ENCODE measurements at places on chromosomes 4 and X.
A peak's percentile ranks its signal among the peaks of the same experiment; 100 is the strongest.

GRCh38 chrX:43595931-43596330, 60.2 kb upstream of the MAOA start:
- no peak for DNase-seq

DNA sequence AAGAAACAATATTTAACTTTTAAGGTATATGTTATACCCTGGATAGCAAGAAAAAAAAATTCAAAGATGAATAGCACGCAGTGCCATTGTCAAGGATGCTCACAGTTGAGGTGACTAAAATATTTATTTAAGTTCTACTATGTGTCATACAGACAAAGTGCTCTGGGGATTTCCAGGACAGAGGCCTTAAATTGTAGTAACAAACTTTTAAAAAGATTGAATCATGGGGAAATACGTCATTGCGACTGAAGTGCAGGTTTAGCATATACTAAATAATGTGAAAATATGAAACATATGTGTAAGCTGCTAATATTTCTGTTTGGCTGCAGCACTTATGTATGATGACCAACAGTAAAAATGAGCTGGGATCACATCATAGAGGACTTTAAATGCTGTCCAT, 748.0 kb upstream of the PCDH7 start:
- DNase-seq: no peak

- DNase-seq: no peak
These were observed 6.1 kb downstream of the TMPRSS11F start for GRCh38 chr4:68123525-68123924.

- no peak for DNase-seq
These were observed 101.1 kb downstream of the CBLL2 start for GRCh38 chrX:22373766-22374165.

DNA sequence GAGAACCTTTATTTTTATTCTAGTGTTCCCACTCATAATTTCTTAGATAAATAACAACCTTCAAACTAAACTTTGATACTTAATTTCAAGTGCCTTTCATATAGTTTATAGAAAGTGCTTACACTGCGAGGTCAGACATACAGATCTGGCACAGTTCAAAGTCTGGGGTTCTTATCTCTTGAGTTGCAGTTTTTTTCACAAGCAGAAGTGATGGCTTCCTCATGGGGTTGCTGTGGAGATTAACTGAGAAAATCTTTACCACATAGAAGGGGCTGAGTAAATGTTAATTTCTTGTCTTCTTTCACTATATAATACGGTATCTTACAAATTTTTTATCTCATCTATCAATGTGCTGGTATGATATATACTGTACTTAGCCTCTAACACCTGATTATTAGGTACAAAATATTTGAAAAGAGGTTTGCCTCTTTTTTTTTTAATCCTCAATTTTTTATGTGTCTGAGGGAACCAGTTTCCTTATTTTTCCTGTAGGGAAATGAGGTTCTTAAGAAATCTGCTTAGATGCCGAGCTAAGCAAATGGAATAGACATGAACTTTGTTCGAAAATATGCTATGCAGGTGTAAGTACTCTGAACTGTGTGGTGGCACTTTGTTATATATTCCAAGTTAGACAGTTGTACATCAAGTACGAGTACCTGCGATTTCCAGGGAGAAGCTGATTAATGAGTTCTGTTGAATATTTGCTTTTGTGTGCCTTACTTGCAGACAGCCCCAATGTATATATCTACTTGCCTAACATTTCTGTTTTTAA, 3.3 kb downstream of the ING2 start:
- no peak for DNase-seq

GRCh38 chr4:8260656-8261111, 8.9 kb upstream of the HTRA3 start:
- no peak for DNase-seq

DNA sequence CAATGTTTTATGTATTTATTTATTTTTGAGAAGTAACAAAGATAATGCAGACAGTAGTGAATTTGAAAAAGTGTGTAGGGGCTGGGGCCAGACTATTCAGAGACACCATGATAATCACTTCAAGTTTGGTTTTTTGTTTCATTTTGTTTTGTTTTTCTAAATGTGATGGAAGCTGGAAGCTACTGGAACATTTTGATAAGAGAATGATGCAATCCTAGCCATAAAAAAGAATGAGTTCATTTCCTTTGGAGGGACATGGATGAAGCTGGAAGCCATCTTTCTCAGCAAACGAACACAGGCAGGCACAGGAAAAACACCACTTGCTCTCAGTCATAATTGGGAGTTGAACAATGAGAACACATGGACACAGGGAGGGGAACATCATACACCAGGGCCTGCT, 706.6 kb upstream of the EPHA5 start:
- DNase-seq: no peak

GRCh38 chrX:74437530-74437929, 16.2 kb downstream of the SLC16A2 start:
- no peak for DNase-seq

DNA sequence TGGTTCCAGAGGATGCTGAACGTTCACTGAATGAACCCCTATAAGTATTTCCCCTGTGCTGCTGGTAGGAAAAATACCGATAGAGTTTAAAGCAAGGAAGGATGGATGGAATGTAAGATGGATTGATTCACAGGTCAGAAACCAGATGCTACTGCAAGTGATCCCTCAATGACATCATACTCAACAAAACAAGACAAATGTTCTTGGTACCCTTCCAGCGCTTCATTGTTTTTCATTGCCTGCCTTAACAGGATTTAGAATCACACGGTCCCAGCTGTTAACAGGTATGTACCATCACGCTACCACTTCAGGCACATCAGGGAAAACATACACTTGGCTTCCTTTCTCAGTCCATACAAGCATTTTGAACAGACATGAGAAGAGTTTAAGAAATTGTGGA, 118.1 kb upstream of the TLR3 start:
- no peak for DNase-seq

GRCh38 chrX:4547213-4547836, 833.9 kb upstream of the PRKX start:
- no peak for DNase-seq

- DNase-seq: peak; percentile 26
These were observed 9.7 kb upstream of the GEMIN8 start for GRCh38 chrX:14039344-14039743.

GRCh38 chr4:5639556-5639955, 68.8 kb downstream of the EVC2 start:
- no peak for DNase-seq

- no peak for DNase-seq
These were observed 117.2 kb downstream of the CFAP299 start for GRCh38 chr4:80452768-80453167.

DNA sequence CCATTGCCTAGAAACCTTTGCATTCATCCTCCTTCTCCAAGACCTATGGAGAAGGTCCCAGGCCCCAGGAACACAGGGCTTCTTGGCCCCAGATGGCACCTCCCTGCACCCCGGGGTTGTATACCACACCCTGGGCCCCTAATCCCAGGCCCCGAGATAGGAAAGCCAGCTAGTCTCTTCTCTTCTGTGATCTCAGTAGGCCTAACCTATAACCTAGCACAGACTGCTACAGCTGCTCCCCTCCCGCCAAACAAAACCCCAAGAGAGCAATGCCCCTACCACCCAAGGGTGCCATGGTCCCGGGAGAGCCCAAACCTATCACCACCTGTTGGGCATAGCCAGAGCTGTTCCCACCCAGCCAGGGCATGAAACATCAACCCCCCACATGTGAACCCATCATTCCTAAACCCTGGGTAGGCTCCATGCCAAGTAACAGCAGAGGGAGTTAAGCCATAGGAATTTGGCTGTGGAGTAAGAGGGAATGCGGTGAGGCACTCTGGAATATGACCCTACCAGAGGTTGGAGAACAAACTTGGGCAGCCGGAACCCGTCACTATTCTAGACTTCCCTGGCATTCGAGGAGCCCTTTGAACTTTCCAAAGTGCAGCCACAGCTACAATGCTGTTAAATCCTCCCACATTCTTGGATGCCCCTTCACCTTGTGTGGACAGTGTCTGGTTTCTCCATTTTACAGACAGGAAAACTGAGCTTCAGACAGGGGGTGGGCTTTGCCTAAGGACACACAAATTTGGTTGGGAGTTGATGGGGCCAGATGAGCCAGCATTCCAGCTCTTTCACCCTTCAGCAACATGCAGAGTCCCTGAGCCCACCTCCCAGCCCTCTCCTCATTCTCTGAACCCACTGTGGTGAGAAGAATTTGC, 10.9 kb upstream of the SASH3 start:
- no peak for DNase-seq

- DNase-seq: no peak
These were observed 206.5 kb upstream of the STS start for GRCh38 chrX:6941041-6941440.

DNA sequence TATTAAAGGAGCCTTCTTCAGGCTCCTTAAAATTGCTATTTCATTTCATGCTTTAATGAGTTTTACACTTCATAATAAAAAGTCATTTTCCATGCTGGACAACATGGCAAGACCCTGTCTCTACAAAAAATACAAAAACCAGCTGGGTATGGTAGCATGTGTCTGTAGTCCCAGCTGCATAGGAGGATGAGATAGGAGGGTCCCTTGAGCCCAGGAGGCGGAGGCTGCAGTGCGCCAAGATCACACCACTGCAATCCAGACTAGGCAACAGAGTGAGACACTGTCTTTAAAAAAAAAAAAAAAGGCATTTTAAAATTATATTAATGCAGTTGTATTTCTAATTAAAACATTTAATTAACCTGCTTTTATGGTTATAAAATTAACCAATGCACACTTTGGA, 49.2 kb downstream of the PDS5A start:
- DNase-seq: no peak

- DNase-seq: no peak
These were observed 126.2 kb upstream of the NDP start for GRCh38 chrX:44099366-44099765.

DNA sequence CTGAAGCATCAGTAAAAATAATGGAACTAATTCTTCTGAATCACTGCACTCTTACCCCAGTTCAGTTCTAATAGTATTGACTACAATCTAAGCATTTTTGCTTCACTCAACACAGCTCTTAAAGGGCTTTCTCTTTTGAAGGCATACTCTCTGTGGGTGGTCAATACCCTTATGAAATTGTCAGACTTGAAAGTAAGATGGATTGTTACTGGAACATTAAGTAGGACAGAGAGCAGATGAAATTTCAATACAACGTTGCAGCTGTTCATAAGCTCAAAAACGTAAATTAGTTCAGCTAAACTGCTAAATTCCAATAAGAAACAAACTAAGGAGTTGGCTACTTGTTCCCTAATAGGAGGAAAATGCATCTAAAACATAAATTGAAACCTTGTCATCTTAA, 352.3 kb upstream of the TENM3 start:
- no peak for DNase-seq

DNA sequence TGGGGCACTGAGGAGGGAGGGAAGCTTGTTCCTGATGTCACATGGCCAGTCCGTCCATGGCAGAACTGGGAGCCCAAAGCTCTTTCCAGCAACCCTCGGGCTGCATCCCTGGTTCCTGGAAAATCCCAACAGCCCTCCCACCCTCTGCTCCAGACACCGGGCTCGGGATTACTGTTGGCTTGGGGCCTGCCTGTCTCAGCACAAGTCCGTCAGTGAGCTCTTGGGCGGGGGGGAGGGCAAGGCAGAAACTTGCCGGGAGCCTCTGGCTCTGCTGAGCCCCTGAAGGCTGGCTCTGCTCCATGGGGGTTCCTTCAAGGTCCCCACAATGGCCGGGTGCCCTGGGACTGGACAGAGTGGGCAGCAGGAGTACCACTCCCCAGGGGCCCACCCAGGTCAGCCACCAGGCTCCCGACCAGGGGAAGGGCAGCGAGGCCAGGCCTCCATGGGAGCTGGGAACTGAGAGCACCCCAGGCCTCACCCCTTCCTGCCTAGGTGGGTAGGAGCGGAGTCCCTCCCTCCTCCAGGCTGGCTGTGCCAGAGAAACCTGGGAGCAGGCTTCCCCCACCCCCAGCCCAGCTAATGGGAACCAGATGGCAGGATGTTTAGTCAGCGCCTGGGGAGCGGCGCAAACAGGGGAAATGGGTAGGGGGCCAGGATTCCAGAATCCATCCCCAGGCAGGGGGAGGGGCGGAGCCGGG, 6.4 kb upstream of the HAUS7 start:
- no peak for DNase-seq

- no peak for DNase-seq
These were observed 12.4 kb downstream of the TNIP2 start for GRCh38 chr4:2743518-2744445.

- DNase-seq: no peak
These were observed 63.6 kb downstream of the SLC7A11 start for GRCh38 chr4:138178566-138178965.

- DNase-seq: no peak
These were observed 949.0 kb downstream of the C4orf33 start for GRCh38 chr4:130044788-130045531.

DNA sequence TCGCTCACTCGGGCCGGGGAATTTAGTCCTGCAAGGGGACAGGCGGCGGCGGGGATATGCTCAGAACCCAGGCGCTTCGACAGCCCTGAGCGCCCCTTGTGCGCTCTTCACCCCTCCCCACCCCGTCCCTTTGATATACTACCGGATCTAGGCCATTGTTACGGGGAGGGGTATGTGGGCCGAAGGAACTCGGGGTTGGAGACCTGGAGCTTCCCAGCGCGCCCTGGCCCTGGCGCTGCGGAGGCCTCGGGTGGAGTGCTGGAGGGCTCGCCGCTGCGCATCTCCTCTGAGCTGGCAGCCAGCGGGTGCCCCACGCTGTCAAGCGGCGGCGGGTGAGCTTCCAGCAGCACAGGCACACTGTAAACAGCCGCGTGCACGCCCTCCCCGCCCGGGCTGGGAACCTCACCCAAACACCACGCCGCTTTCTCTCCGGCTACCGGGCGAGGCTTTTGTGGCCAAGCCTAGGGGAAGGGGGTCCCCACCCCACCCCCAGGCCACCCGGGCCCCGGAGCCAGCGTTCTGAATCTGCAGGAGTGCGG, 54.5 kb upstream of the BCOR start:
- no peak for DNase-seq

DNA sequence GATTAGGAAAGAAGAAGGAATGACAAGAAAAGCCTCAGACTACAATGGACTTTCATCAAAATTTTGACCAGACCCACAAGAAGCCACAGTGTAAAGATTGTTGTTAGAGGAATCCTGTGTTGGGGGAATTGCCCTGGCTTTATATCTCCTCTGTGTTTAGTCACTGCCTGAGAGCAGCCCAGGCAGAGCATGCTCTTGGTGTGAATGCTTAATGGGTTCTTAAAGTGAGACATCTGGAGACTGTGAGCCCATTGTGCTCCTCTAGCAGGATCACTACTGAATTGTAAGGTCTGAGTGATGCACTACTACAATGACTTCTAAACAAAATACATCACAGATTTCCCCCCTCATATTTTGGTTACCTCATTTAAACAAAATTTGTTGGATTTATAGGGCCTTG, 1860.5 kb upstream of the ADGRL3 start:
- no peak for DNase-seq

DNA sequence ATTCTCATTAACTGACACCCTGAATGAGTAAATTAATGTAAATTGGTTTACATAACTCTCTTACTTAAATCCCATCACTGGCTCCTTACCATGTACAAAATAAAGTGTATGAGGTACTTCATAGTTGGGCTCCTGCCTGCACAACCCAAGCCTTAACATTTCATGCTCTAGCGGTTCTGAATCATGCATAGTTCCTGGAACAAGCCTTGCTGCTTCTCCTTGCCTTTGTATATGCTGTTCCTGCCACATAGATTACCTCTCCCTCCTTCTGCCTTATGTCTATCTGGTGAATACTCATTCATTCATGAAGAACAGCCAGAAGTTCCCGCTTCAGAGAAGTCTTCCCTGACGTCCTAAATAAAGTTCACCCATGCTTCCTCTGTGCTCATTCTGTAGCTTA, 594.7 kb downstream of the SMARCA1 start:
- DNase-seq: no peak

GRCh38 chrX:41085512-41085877, 250 bp downstream of the USP9X start:
- peak; percentile 45 for DNase-seq

GRCh38 chr4:41572516-41572915, 34.6 kb downstream of the LIMCH1 start:
- no peak for DNase-seq
